Dermis blood vessel endothelial cell (primary cell): ENCODE measurements at places on chromosomes 2 and 18. TPM values are rescaled to one million over a fixed set of nuclear protein-coding genes. Genes with fewer than 3 reads are reported as not detected.

NT5C1B gene
- total RNA-seq, result not detected in 2 replicates

COLEC12 gene
- total RNA-seq, result 45.1 and 64.2 TPM in 2 replicates

CRYGC gene
- total RNA-seq, result not detected in 2 replicates

UPP2 gene
- not detected in 2 replicates for total RNA-seq

TWIST2 gene
- total RNA-seq, result 0.56 TPM in 1 of 2 replicates, not detected in the other

CGREF1 gene
- total RNA-seq, result 4.8 TPM in 2 replicates

MOGAT1 gene
- not detected in 2 replicates for total RNA-seq

KIAA2012 gene
- not detected in 2 replicates for total RNA-seq

HOXD12 gene
- not detected in 2 replicates for total RNA-seq

TMEM169 gene
- total RNA-seq, result 0.37 and 0.85 TPM in 2 replicates

TUBA4B gene
- 0.09 TPM in 1 of 2 replicates, not detected in the other for total RNA-seq

CD207 gene
- not detected in 2 replicates for total RNA-seq

LOXHD1 gene
- total RNA-seq, result under 0.01 and 0.05 TPM in 2 replicates

DUSP19 gene
- 2.6 and 4.4 TPM in 2 replicates for total RNA-seq

ANKRD30B gene
- total RNA-seq, result under 0.01 TPM in 1 of 2 replicates, not detected in the other

APOB gene
- total RNA-seq, result under 0.01 and 0.09 TPM in 2 replicates

ILKAP gene
- 17.7 and 18.7 TPM in 2 replicates for total RNA-seq

FOXI3 gene
- not detected in 2 replicates for total RNA-seq

UGT1A5 gene
- total RNA-seq, result not detected in 2 replicates

GBX2 gene
- total RNA-seq, result 0.34 and 1.1 TPM in 2 replicates

MAP3K19 gene
- total RNA-seq, result not detected in 2 replicates

AQP12A gene
- total RNA-seq, result not detected in 2 replicates

CD28 gene
- total RNA-seq, result under 0.01 and 0.05 TPM in 2 replicates

TYMS gene
- total RNA-seq, result 22.6 and 132 TPM in 2 replicates

GPR17 gene
- total RNA-seq, result not detected in 2 replicates

MARCO gene
- not detected in 2 replicates for total RNA-seq

GALNT14 gene
- 0.56 and 1.7 TPM in 2 replicates for total RNA-seq

ALK gene
- not detected in 2 replicates for total RNA-seq

GALR1 gene
- total RNA-seq, result not detected in 2 replicates

CCDC102B gene
- 15.1 and 20.3 TPM in 2 replicates for total RNA-seq

RAB17 gene
- 4.9 and 14.1 TPM in 2 replicates for total RNA-seq

COBLL1 gene
- 4.6 and 7.8 TPM in 2 replicates for total RNA-seq

MGAT4A gene
- total RNA-seq, result 58.0 and 89.5 TPM in 2 replicates

TGOLN2 gene
- 101 and 151 TPM in 2 replicates for total RNA-seq

RNF125 gene
- total RNA-seq, result 4.3 and 9.4 TPM in 2 replicates

CCBE1 gene
- total RNA-seq, result 0.14 and 0.68 TPM in 2 replicates

PSMD14 gene
- total RNA-seq, result 82.7 and 113 TPM in 2 replicates

SCG2 gene
- under 0.01 and 0.05 TPM in 2 replicates for total RNA-seq

TMEM87B gene
- 35.1 and 51.1 TPM in 2 replicates for total RNA-seq
